GM12891 (cell line): ENCODE measurements at places on chromosomes 7 and 10.

DNA sequence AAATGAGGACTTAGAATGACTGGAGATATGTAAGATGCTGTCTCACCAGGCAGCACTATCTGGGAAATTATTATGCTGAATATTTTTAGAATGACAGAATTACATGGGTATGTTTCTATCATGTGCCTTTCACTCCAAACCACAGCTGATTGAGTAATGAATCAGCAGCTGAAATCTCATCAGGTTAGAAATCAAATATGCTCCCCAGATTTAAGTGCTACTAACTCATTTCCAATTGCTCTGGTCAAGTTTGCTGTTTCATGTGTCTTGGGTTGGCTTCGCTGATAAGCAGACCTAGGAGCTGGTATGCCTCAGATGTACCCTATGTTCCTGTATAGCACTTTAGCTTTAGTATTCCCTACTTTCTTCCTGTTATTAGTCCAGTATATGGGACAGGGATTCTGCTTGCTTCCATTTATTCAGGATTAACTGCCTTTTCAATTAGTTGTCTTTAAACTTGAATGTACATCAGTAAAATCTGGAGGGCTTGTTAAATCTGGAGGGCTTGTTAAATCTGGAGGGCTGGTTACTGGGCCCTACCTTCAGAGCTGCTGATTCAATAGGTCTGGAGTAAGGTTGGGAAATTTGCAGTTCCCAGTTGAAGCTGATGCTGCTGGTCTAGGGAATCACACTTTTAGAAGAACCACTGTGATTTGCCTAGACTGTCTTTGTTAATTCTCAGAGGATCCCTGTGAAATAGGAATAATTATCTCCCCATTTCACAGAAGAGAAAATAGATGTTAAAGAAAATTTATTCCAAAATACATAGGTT lies 172.9 kb downstream of the DKK1 start:
- no peak for DNase-seq

GRCh38 chr10:37721100-37721499 lies 136.3 kb downstream of the ZNF248 start:
- no peak for DNase-seq

GRCh38 chr10:49113741-49114141 lies 1.6 kb downstream of the VSTM4 start:
- DNase-seq: no peak

DNA sequence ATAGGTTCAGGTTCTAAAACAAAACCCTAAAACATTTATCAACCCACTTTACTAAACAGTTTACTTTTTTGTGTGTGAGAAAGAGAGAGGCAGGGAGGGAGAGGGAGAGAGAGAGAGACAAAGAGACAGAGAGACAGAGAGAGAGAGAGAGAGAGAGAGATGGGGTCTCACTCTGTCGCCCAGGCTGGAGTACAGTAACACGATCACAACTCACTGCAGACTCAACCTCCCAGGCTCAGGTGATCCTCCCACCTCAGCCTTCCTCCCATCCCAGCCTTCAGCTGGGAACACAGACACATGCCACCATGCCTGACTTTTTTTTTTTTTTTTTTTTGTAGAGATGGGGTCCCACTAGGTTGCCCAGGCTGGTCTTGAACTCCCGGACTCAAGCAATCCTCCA lies 52.9 kb downstream of the PARD3 start:
- DNase-seq: no peak

DNA sequence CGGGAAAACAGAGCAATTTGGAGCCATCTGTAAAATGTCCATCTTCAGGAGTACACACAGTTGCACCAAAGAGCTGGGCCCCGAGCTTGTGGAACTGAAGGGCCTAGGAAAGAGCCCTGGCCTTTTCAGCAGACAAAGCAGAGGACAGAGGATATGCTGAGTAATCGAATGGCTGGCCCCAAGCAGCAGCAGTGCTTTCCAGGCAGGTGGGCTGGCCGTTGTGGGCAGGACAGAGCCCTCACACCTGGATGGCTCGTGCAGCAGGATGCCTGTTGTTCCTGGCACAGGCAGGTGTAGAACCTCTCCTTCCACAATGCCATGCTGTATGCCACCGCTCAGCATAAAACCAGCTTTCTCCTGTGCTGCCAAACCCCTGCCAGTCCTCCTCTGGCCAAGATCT lies 32.5 kb upstream of the TNS3 start:
- no peak for DNase-seq

DNA sequence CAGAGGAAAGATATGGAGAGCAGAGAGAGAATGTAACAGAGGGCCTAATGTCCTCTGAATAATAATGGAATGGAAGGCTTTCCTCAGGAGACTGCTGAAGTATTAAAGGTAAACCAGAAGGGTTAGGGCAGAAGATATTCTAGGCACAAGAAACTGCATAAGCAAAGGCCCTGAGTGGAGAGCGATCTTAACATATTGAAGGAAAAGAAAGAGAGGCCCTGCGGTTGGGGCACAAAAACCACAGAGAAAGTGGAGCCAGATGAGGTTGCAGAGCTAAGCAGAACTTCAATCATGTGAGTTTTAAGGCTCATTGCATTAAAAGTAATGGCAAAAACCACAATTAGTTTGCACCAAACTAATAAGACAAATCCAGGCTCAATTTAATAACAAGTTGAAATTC lies 115.8 kb upstream of the VSTM2A start:
- no peak for DNase-seq

DNA sequence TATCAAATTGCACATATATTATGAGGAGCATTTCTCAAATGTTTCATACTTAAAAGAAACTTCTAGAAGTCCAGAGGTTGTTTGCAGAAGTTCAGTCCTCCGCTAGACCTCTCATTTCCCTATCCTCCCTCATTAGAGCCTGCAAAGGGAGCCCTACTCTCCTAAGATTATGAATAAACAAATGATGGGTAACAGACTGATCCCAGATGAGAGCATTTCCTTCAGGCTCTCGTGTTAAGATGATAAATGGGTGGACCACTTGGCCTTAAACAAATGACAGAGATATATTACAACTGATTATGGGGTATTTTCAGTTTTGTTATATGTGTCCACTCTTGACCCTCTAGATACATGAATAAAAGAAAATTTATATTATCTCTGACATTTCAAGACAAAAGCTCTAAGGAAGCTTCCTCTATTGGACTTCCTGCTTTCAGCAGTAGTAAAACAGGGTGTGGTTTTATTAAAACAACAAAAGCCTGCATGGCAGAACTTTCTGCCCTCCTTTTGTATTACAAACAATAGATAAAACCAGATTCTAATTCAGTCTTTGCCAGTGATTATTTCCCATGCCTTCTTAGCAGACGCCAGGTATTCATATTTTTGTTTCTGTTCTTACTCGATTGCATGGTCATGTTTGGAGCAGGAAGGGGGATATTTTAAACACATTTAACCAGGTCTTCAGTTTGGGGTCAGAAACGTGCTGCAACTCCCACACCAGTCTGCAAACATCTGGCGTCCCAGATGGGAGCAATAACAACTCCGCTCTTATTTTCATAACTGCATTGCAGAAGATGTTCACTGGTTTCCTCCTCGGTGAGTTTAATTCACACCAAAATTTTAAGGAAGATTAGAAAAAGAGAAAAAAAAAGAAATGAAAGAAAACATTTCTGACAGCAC lies 52.4 kb upstream of the FAM204A start:
- no peak for DNase-seq

DNA sequence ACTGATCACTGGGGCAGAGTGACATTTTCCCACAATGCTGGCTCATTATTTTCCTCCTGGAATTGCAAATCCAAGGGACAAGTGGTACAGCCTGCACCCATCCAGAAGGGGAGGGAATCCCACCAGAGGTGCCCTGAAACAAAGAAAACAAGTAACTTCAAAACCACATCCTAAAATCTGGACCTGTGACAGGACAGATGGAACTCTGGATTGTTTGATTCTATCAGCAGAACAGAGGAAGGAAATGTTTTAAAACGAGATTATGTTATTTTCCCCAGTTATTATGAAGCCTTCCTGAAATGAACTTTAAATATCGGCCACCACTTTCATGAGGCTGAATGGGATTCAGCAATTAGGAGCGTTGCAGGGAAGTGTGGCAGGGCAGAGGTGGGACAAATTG lies 62.2 kb upstream of the ECHDC3 start:
- no peak for DNase-seq

DNA sequence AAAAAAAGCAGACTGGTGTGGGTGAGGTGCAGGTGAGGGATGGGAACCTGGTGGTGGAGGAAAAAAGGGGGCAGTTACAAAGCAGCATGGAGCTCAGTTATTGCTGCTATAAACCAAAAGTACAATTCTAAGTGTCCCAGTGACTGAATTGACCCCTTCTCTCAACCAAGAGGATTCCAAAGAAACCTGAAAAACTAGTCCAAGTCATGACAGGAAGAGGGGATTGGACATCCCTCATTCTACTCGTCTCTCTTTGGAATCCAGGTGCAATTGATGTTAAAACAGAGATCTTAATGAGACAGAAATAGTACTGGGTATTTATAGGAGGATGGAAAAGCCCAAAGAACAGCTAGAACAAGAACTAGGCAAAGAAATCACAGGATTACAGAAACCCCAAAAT lies 322.3 kb upstream of the IGFBP3 start:
- no peak for DNase-seq

DNA sequence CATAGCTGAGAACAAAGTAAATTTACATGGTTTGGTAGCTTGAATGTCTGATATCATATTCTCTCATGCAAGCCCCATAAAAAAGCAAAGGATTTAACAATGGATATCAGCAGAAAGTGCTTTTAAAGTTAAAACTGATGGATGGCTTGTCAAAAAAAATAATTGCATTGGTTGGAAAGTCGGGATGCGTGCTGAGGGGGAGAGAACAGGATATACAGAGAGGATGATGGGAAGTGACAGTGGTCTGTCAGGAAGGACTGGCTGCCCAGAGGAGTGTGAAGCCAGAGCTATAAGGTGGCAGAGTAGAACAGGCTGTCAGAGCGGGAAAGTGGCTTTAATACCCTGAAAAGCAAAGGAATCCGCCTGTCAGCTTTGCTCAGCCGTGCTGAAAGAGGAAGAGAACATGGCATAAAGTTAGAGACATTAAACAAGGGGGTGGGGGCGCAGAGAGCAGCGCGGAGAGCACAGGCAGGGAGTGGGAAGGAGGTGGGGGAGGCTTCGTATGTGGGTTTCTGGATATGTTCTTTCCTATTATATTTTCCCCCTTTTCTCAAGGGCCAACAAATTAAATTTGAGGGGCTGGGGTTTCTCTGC lies 493.0 kb downstream of the LRMDA start:
- DNase-seq: no peak

- DNase-seq: no peak
Measured at GRCh38 chr10:16470747-16471146, 33.9 kb downstream of the PTER start.

DNA sequence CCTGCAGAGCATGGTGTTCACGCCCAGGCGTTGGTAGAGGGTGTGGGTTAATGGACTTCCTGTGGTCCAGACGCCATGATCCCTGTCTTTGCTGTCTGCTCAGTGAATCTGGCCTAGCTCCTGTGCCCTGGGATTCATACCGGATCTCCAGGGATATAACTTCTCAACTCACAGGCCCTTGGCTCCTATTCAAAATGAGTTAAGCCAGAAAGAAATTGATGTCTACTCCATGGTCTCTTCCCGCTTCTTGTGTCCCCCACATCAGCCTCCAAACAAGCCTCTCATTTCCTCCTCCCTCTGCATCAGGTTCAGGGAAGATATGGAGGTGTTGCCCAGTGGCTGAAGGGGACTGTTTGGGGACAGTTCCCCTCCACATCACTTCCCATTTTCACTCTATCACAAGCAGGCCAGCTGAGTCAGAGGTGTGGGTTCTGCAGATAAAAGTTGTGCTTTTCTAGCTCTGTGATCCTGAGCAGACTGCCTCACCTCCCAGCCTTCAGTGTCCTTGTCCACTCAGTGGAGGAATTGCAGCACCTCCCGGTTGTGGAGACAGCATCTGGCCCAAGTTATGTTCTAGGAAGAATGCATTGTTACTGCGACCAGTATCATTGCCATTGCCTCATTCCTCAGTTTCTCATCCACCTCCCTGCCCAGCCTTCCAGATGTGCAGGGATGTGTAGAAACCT lies 22.5 kb downstream of the AKR1E2 start:
- DNase-seq: no peak

- DNase-seq: no peak
Measured at GRCh38 chr7:31076641-31077310, 24.7 kb downstream of the ADCYAP1R1 start.

- no peak for DNase-seq
Measured at GRCh38 chr7:81845744-81846241, 75.9 kb upstream of the HGF start.

DNA sequence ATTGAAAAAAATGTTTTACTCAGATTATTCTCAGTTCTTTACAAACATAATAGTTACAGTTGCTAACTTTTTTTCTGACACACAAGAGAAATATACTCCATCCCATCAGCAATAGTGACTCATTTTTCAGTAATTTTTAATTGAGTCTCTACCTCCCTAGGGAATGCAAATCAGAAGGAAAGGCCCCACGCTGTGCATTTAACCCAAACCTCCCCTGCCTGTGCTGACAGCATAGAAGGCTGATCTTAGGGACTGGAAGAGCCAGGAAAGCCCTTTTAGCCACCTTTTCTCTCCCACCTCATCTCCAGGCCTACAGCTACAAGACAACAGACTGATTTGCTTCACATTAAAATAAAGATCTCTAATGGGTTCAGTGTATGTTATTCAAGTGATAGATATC lies 24.7 kb upstream of the PIK3CG start:
- no peak for DNase-seq

GRCh38 chr7:112204499-112205342 lies 1.5 kb downstream of the DOCK4 start:
- no peak for DNase-seq

DNA sequence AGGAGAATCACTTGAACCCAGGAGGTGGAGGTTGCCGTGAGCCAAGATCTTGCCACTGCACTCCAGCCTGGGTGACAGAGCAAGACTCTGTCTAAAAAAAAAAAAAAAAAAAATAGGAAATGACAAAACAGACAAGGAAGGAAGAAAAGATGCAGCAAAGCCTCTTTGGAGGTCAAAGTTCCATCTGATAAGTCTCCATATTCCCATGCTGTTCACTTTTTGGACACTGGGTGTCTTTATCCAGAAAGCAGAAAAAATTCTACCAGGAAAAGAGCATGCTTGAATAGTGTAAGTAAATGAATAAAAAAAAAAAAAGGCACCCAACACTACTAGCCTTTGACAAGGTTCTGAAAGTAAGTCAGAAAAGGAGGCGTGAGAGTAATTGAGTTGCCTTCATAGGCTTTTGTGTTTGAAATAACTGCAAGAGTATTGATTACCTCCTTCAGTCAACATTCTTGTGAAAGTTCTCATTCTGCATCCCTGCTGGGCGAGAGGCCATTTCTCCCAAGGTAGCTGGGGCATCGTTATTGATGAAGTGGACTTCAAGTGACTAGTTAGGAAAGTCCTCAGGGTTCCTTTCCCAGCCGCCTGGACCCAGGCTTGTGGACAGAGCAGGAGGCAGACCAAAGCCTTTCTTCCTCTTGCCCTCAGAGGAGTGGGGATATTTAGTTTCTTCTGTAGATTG lies 133.3 kb upstream of the KIF5B start:
- DNase-seq: no peak
